Upper lobe of left lung (tissue), 6 donors: ENCODE measurements at places on chromosomes 6 and 20.

DNA sequence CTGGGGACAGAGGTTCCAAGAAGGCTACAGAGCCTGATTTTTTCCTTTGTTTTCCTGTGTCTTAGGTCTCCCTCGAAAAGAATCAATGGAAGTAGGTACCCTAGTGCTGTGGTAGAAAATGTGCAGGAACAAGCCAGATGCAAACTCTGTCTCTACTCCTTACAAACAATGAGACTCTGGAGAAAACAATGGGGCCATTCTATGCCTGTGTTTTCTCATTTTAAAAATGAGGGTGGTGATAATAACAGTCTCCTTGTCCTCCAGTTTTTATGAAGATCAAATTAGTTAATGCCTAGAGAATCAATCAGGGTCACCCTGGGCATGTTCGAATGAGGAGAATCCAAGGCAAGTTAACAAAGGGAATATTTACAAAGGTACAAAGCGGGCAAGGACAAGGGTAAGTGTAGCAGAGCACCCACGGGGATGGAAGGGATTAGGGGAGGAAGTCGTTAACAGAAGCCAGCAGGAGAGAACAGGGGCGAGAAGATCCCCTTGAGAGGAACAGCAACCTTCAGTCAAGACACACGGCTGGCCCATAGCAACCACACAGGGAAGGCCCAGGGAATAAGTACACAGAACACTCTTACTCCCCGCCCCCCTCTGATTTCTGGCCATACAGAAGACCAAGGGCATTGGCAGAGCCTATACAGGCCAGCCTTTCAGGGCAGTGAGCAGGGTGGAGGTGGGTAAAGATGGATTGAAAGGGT, 342.8 kb downstream of the PTPRT start:
- H3K4me1 ChIP-seq, result no peaks in the 10 kb centered on the region
- no peaks in the 10 kb centered on the region for H3K27me3 ChIP-seq
- DNase-seq, result no peak
- no peak overlapping the region for H3K27ac ChIP-seq
- H3K4me3 ChIP-seq, result no peak overlapping the region

- H3K27ac ChIP-seq, result no peak overlapping the region
- H3K27me3 ChIP-seq, result no peaks in the 10 kb centered on the region
- H3K4me3 ChIP-seq, result no peak overlapping the region
- peaks cover 11% of the 10 kb centered on the region for H3K4me1 ChIP-seq
- H3K36me3 ChIP-seq, result no peaks in the 10 kb centered on the region
Measured at GRCh38 chr6:118618676-118619377, 32.6 kb downstream of the CEP85L start.

DNA sequence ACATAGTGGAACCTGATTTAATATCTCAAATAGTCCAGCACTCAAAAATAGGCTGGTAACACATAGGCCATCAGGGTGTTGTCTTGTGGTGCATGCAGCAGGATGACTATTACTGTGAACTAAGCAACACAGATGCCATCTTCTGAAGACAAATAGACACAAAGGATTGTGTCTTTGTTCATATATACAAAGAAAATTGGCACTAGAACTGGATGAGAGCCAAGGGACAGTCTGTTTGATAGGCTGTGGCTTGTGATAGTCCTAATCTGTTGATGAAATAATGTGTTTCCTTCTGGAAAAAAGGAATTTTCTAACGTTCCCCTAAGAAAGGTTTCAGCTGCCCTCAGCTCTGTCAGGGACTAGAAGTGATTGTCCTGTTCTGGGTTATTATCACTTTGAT, 129.8 kb downstream of the TPBG start:
- no peak for DNase-seq
- no peak overlapping the region for H3K27ac ChIP-seq
- no peaks in the 10 kb centered on the region for H3K36me3 ChIP-seq
- no peak overlapping the region for H3K4me3 ChIP-seq
- no peaks in the 10 kb centered on the region for H3K4me1 ChIP-seq
- no peaks in the 10 kb centered on the region for H3K27me3 ChIP-seq

GRCh38 chr6:83371423-83371822, 59.4 kb downstream of the ME1 start:
- no peaks in the 10 kb centered on the region for H3K36me3 ChIP-seq
- H3K4me1 ChIP-seq, result no peaks in the 10 kb centered on the region
- no peaks in the 10 kb centered on the region for H3K27me3 ChIP-seq
- no peak overlapping the region for H3K4me3 ChIP-seq
- H3K27ac ChIP-seq, result no peak overlapping the region

DNA sequence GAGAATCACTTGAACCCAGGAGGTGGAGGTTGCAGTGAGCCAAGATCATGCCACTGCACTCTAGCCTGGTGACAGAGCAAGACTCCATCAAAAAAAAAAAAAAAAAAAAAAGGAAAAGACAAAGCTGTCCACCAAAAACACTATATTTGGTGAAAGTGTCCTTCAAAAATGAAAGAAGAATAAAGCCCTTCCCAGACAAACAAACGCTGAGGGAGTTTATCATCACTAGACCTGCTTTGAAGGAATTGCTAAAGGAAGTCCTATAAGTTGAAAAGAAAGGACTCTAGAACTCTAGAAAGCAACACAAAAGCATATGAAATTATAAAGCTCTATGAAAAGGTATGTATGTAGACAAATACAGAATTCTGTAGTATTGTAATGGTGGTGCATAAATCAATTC, 98.8 kb downstream of the SEL1L2 start:
- no peaks in the 10 kb centered on the region for H3K36me3 ChIP-seq
- no peak overlapping the region for H3K4me3 ChIP-seq
- DNase-seq, result no peak

- H3K4me1 ChIP-seq, result peaks cover 22% of the 10 kb centered on the region
- H3K27me3 ChIP-seq, result no peaks in the 10 kb centered on the region
- H3K27ac ChIP-seq, result no peak overlapping the region
- H3K4me3 ChIP-seq, result no peak overlapping the region
- no peaks in the 10 kb centered on the region for H3K36me3 ChIP-seq
Measured at GRCh38 chr20:18504479-18505060, 3.2 kb upstream of the SEC23B start.

DNA sequence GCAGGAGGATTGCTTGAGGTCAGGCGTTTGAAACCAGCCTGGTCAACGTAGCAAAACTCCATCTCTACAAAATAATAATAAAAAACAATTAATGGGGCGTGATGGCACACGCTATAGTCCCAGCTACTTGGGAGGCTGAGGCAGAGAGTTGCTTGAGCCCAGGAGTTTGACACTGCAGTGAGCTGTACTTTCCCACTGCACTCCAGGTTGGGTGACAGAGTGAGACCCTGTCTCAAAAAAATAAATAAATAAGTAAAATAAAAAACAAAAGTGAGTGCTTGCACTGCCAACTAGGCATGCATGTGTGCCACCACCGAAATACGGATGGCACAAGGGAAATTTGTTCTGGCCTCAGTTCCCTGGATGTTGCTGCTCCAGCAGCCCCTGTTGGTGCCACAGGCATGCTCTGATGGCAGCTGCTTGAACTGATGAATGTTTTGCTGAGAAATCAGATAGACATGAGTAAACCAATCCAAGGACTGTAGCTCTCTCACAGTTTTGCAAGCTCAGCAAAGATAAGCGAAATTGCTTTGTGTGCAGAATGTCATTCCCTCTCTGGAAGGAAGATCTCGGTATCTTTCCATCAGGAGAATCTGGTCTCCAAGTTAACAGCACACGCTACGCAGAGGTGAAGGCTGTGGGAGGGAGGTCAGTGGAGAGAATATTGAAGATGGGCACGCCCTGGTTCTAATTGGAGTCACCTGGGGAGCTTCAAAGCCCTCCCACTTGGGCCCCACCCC, 188.0 kb upstream of the SLC24A3 start:
- H3K27me3 ChIP-seq, result no peaks in the 10 kb centered on the region
- no peak for DNase-seq
- no peak overlapping the region for H3K27ac ChIP-seq
- no peak overlapping the region for H3K4me3 ChIP-seq

DNA sequence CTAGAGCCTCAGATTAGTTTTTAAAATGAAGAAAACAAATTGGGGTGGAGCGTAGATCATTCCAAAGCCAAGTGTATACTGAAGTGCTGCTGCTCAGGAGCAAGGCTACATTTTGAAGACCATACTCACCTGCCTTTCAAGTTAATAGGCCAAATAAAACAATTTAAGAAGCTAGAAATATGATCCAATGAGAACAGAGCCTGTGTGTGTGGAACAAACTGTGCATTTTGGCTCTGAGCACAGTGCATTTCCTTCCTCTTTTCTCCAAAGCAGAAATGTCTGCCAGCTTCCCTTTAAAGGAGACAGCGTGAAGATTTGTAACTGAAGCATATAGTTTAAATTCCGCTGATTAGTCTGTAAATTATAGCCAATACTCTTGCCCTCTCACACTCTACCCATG, 3.2 kb upstream of the IFNGR1 start:
- DNase-seq, result no peak
- peaks cover 65% of the 10 kb centered on the region for H3K4me1 ChIP-seq
- peak overlapping the region; percentile 100 for H3K27ac ChIP-seq
- H3K27me3 ChIP-seq, result no peaks in the 10 kb centered on the region
- no peak overlapping the region for H3K4me3 ChIP-seq

DNA sequence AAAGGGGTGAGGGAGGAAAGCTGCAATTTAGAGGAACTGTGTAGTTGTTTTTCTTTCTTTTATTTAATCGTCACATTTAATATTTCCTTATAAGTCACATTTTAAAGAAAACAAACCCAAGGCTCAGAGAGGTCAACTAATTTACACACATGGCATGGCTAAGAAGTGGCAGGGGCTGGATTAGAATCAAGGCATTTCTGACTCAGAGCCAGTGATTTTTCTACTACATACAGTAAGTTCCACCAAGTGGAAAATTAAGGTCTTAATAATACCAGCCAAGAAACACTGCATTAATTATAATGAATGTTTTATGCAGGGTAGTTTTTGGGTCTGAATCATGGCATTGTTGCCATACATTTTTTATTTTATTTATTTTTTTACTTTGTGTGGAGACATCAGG, 607.7 kb upstream of the CITED2 start:
- H3K36me3 ChIP-seq, result no peaks in the 10 kb centered on the region
- H3K27ac ChIP-seq, result no peak overlapping the region
- DNase-seq, result no peak

- H3K27ac ChIP-seq, result peak overlapping the region; percentile 42
- H3K36me3 ChIP-seq, result no peaks in the 10 kb centered on the region
- H3K27me3 ChIP-seq, result no peaks in the 10 kb centered on the region
- peak; percentile 65 for DNase-seq
- no peaks in the 10 kb centered on the region for H3K4me1 ChIP-seq
- no peak overlapping the region for H3K4me3 ChIP-seq
Measured at GRCh38 chr20:57167971-57168701, 98.3 kb downstream of the BMP7 start.

- no peaks in the 10 kb centered on the region for H3K36me3 ChIP-seq
- H3K27ac ChIP-seq, result no peak overlapping the region
- H3K4me3 ChIP-seq, result no peak overlapping the region
Measured at GRCh38 chr20:3661814-3662665, 1.2 kb downstream of the GFRA4 start.
